Esophagus squamous epithelium (tissue), 5 donors: ENCODE measurements at places on chromosomes 6 and 20.

DNA sequence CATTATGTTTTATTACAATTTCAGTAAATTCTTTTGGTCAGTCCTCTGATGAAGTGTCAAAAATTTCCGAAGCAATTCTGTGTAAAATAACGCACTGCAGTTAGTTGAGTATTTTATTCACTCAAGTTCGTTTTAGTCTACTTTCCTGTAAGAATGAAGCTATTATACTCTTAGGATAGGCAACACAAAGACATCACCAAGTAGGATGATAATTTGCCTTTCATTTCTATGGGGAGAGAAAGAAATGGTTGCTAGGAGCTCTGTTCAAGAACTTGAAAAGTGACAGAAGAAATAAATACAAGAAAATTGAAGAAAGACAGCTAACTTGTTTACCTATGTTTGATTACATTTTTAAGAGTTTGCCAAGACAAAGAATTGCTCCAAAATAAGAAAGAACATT, 290.4 kb downstream of the EYS start:
- no peak for DNase-seq

DNA sequence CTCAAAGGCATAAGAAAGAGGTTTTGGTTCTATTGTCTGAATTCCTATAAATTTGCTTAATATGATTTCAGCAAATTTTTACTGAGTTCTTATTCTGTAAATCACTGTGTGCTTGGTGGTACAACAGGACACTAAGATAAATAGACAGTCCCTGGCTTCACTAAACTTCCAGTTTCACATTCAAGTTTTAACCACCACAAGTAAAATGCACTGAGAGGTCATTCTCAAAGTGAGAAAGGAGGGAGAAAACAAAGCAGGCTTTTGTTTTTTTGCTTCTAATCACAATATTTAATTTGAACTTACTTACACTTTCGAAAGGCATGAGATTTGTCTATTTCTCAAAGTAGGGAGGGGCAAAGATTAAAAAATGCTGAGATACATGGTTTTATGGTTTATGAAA, 445.7 kb downstream of the CDC5L start:
- no peak for DNase-seq

DNA sequence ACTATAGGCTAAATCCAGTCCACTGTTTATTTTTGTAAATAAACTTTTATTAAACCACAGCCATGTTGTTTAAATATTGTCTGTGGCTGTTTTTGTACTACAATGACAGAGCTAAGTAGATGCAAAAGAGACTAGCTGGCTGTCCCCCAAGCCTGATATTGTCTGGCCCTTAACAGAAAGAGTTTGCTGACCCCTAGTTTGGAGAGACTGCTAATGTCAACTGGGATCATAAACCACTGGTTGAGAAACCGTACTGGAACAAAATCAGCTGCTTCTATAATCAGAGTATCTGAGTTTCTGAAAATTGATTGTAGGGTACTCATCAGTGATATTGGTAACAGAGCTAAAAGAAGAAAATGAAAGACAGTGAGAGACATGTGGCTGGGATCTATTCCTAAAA, 102.6 kb upstream of the FAM184A start:
- DNase-seq: no peak

DNA sequence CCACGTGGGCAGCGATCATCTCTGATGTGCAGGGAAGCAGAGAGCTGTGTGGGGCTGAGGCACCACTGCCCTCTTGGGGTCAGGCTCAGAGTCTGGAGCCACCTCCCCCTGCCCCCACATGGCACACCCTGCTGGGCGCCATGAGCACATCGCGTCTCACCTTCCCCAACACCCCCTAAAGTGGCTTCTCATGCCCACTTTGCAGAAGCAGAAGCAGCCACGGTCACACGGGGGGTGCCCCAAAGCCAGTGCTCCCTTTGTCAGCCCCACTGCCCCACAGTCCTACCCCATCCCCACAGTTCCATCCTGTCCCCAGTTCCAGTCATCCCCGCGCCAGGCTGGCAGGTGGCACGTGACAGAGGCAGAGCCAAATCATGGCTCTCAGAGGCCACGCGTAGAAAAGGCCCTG, 19.5 kb downstream of the SDCBP2 start:
- DNase-seq: no peak

- no peak for DNase-seq
These were observed 28.3 kb downstream of the C6orf132 start for GRCh38 chr6:42113936-42114636.

DNA sequence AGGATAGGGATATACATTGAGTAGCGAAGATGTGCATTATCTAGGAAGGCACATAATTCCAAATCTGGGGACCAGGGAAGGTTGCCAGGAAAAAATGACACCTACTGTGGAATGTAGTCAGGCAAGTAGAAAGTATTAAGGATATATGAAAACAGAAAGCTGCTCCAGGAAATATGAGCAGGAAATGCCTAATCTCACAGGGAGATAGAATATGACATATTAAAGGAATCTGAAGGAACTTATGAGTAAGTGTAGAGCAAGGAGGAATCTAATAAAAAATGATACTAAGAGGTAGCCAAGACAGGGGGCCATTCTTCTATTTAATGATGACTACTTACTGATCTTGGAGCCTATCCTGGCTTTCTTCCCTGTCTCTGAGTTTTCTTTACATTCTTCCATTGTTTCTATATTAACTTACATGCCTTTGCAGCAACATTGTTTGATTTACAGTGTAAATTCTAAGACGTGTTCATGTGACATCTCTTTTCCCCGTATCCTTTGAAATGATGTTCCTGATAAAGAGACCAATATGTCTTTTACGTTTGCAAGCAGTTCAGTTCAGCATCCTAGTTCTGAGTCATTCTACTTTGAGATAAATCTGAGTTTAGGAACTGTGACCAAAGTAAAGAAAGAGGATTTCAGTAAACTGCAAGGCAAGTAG, 58.6 kb downstream of the TINAG start:
- no peak for DNase-seq

- no peak for DNase-seq
These were observed 71.7 kb downstream of the ATP9A start for GRCh38 chr20:51696304-51697071.

DNA sequence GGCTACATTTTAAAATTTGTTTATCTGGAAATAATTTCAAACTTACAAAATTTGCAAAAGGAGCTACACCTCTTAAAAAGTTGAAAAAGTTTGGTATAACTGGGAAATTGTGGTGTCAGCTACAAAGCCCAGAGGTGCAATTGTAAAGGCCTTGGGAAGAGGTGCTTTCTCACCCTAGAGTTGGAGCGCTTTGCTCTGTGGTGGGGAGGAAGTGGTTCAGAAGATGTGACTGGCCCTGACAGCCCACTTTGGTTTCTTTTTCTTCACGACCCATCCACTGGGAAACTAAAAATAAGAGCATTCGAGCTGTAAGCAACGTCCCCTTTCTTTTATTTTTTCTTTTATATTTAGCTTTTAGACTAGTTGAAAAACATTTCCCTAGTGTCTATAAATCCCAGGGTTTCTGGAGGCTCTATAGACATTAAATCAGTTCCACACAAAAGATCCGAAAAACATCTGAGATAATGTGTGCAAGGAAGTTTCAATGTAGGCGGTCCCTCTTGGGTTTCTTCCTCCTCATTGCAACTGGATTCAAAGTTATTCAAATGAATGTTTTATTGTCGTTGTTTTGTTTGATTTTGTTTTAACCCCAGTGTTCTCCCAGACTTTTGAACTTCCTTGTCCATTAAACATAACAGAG, 397.8 kb downstream of the KIF16B start:
- DNase-seq: no peak

GRCh38 chr20:6908673-6909072, 141.2 kb downstream of the BMP2 start:
- DNase-seq: no peak

- DNase-seq: no peak
These were observed 22.2 kb upstream of the MYL9 start for GRCh38 chr20:36519012-36519719.

- no peak for DNase-seq
These were observed 3.3 kb downstream of the SNAI1 start for GRCh38 chr20:49986049-49986448.

- DNase-seq: no peak
These were observed 186.7 kb upstream of the CST7 start for GRCh38 chr20:24762371-24762770.

GRCh38 chr6:10323018-10323417, 91.9 kb downstream of the TFAP2A start:
- no peak for DNase-seq

DNA sequence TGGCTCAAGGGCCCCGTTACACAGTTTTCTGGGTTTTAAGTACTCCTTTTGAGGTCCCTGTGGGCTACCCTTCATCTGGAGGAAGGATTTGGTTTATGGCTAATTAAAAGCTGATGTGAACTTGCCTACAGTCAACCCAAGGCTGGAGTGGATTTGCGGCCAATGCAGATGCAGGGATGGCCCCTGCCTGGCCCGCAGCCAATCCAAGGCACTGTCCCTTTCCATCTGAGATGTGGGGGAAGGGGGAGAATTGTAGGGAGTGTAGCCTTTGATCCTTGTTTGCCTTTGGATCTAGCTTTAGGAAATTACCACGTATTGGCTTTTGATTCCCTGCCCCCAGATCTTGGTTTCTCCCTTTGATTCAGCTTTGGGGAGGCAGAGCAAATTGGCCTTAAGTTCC, 128.0 kb upstream of the GGTLC1 start:
- DNase-seq: no peak
